Activated T-helper 9 cell treated with anti-CD3 and anti-CD28 coated beads, Interleukin-2, amount 50 U/mL, for 16 hours (primary cell): ENCODE measurements at places on chromosomes 2 and 18.

DNA sequence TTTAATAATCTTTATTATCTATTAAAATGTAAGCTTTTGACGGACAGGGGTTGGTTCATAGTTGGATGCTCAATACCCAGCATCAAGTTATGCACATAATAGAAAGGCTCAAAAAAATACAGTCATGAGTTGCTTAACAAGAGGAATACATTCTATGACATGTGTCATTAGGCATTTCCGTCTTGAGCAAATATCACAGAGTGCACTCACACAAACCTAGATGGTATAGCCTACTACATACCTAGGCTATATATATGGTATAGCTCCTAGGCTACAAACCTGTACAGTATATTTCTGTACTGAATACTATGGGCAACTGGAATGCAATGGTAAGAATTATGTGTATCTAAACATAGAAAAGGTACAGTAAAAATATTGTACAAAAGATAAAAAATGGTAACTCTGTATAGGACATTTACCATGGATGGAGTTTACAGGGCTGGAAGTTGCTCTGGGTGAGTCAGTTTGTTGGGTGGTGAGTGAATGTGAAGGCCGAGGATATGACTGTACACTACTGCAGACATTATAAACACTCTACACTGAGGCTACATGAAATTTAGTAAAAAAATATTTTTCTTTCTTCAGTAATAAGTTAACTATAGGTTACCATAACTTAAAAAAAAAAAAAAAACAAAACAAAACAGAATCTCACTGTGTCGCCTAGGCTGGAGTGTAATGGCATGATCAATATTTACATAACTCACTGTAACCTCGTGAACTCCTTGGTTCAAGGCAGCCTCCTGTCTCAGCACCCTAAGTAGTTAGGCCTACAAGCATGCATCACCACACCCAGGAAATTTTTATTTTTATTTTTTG is 201.2 kb downstream of the NBAS start:
- DNase-seq, result no peak

- no peak for DNase-seq
These were observed 339.4 kb downstream of the RND3 start for GRCh38 chr2:150147889-150148683.

GRCh38 chr2:134461511-134461910 is 207.6 kb downstream of the MGAT5 start:
- no peak for DNase-seq

GRCh38 chr2:2731816-2732284 is 400.8 kb upstream of the MYT1L start:
- no peak for DNase-seq

DNA sequence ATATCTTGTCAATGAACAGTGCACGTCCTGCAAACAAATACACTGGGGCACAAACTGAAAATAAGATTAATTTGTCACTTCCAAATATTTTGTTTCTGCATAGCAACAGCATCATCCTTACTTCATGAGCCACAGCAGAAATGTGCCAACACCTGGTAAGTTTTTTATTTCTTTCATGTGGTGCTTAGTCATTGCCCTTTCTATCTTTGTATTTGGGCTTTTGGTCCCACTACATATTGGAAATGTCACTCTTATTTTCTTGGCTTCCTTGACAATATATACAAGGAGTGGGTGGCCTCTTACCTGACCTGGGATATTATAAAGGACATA is 208.0 kb downstream of the RBM43 start:
- no peak for DNase-seq

GRCh38 chr2:218265626-218266025 is 4.3 kb downstream of the AAMP start:
- DNase-seq, result no peak

DNA sequence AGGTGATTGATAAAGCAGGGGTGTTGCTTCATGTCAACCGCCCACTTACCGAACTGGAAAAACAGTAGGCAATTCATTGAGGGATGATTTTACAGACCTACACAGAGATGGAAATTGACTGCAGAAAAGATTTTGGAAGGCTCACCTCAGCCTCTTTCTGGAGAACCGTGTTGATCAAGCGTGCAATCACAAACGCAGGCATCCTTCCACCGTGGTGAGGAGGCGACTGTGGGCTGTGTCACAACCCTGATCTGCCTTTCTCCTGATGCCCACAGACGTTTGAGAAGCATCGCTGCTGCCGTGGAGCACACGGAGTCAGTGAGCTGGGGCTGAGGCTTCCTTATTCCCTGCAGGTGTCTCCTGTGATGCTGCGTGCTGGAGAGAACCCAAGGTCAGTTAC is 132.0 kb downstream of the TMEM18 start:
- no peak for DNase-seq

GRCh38 chr2:8529706-8530277 is 152.1 kb upstream of the ID2 start:
- DNase-seq, result no peak

- DNase-seq, result no peak
These were observed 284.8 kb upstream of the HS6ST1 start for GRCh38 chr2:128603411-128603924.

DNA sequence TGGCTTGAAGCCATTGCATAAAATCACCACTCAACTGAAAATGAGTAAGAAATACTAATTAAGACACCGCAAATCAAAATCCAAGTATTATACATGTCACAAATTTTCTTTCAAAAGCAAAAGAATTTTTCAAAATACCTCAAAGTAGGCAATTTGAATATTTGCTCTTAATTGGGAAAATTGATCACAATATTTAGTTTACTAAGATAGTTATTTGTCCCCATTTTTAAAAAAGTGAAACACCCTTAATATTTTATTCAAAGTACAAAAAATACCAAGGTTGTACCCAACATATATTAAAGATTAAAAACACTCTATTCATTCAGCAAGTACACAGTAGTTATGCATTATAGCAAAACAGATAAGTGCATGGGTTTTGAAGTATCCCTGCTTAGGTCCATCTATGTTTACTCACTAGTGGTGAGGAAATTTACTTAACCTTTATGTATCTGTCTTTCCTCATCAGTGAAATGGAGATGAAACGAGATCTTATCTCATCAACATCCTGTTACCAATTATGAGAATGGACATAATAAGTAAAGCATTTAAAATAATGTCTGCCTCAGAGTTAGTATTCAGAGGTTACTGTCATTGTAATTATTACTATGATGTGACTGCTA is 35.1 kb downstream of the VPS54 start:
- DNase-seq, result no peak
